ENCODE measurements at places on chromosomes 7 and 10.
A peak's percentile ranks its signal among the peaks of the same experiment; 100 is the strongest.

DNA sequence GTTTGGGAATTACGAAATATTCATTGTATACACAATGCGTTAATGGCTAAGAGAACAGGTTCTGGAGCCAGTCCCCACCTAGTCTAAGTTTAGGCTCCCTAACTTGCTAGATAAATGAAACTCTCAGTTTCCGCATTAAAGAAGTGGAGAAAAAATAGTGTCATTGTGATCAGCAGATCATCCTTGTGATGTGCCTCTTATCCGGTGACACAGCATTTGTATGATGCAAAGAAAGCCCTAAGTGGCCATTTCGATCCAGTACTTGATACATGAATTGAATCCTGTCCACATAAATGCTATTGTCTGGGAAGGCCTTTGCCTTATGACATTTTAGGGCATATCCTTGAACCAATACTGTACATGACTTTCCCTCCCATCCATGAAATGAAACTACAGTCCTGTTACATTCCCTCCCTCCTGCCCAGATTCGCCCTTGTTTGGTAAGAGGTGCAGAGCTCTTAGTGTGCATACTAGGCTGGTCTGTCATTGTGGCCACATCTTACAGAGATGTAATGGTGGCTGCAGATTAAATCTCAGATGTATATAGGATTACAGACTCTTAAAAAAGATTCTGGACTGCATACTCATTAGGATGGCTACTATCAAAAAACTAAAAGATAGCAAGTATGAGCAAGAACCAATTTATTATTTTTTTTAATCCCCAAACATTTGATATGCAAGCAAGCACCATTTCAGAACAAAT lies 80.9 kb downstream of the LRRC4 start:
- no peaks in the 10 kb centered on the region for H3K27me3 ChIP-seq
- no peaks in the 10 kb centered on the region for H3K36me3 ChIP-seq
- no peak overlapping the region for H3K27ac ChIP-seq
- H3K4me3 ChIP-seq = no peak overlapping the region
- no peaks in the 10 kb centered on the region for H3K4me1 ChIP-seq

DNA sequence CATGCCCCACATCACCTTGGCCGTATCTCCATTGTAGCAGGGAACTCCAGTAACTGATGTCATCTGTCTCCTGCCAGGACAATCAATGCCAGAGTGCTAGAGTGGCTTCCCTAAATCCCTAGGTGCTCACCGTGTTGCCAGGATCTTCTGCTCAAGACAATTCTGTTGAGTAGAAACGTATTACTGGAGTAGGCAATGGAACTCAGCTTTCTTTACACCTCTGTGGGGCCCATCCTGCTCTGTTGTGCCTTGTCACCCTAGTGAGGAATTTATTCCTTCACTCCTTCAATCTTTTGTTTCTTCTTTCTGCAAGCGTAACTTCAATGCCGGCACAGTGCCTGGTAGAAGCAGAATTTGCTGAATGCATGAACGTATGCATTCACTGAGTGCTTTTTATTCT lies 305.5 kb upstream of the ZMIZ1 start:
- no peak overlapping the region for H3K4me3 ChIP-seq
- no peaks in the 10 kb centered on the region for H3K4me1 ChIP-seq
- DNase-seq = no peak
- no peaks in the 10 kb centered on the region for H3K36me3 ChIP-seq
- no peak overlapping the region for H3K27ac ChIP-seq

DNA sequence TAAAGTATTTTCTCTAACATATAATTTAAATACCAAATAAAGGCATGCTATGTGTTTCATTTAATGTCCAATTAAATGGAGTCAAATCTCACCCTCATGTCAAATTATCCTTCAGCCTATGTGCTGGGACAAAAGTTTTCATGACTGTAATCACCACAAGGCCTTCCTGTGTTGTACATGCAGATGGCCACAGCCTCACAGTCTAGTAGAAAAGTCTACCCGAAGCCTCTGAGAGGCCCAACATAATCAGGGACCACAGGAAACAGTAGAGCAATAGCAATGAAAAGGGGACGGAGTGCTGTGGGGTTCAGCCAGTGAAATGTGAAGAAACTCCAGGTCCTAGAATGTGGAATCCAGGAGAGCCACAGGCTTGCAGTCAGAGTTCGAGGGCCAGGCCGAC lies 140.2 kb upstream of the KLF6 start:
- H3K36me3 ChIP-seq = no peaks in the 10 kb centered on the region
- H3K27me3 ChIP-seq = no peaks in the 10 kb centered on the region
- H3K4me3 ChIP-seq = no peak overlapping the region

GRCh38 chr7:6175645-6176044 lies 96.8 kb downstream of the CYTH3 start:
- peak; percentile 52 for DNase-seq
- no peaks in the 10 kb centered on the region for H3K27me3 ChIP-seq
- H3K4me1 ChIP-seq = peaks cover 15% of the 10 kb centered on the region
- H3K4me3 ChIP-seq = no peak overlapping the region
- peaks cover 3% of the 10 kb centered on the region for H3K36me3 ChIP-seq

DNA sequence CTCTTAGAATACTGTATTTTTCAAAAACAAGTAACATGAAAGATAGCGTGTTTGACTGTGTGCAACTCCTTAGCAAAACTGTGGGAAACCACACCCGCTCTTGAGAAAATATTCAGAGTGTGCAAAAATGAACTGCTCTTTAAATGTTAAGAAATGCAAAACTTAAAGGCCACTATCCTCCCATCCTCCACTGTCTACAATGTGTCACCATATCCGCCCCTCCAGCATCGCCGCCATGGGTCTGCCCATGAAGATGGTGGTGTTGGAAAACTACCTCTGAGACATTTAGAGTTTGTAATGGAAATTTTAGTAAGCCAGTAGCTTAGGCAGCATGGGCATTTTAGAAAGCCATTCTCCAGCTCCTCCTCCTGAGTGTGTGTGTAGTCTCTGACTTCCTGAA lies 20.1 kb upstream of the NMT2 start:
- no peak overlapping the region for H3K27ac ChIP-seq
- no peaks in the 10 kb centered on the region for H3K27me3 ChIP-seq
- H3K4me1 ChIP-seq = no peaks in the 10 kb centered on the region
- no peak overlapping the region for H3K4me3 ChIP-seq
- DNase-seq = no peak

DNA sequence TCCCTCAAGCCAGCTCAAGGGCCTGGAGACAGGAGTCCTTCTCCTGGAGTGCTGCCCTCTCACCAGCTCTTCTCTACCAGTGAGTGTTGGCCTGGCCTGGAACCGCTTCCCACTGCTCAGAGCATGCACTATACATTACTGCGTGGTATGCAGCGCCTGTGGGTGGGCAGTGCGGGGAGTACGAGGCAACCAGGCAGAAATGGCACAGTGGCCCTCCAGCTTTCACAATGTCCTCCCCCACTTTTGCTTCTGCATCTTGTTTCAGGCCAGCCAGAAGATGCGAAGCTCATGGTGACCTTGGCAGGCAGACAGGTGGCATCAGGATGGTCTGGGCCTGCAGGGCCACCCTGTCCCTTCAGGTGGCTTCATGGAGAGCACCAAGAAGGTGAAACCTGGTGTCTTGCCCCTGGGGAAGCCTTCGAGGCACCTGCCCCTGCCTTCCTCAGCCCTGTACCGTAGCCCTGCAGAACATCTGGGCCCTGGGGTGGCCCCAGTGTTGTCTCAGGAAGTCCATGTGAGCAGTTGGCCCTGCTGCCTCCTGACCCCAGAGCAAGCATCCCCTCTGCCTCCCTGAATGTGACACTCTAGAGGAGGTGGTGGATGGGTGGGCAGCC lies 35.8 kb downstream of the RASGEF1A start:
- no peak overlapping the region for H3K27ac ChIP-seq
- H3K27me3 ChIP-seq = peaks cover 22% of the 10 kb centered on the region
- no peak overlapping the region for H3K4me3 ChIP-seq
- peaks cover 10% of the 10 kb centered on the region for H3K4me1 ChIP-seq
- H3K36me3 ChIP-seq = no peaks in the 10 kb centered on the region

- no peak overlapping the region for H3K4me3 ChIP-seq
- no peak overlapping the region for H3K27ac ChIP-seq
- H3K4me1 ChIP-seq = peaks cover 21% of the 10 kb centered on the region
- no peaks in the 10 kb centered on the region for H3K27me3 ChIP-seq
Measured at GRCh38 chr10:133339708-133340380, 3.1 kb upstream of the CALY start.

GRCh38 chr7:101542527-101543241 lies 86.4 kb downstream of the MYL10 start:
- no peaks in the 10 kb centered on the region for H3K27me3 ChIP-seq
- peak; percentile 63 for DNase-seq
- H3K4me1 ChIP-seq = no peaks in the 10 kb centered on the region
- H3K27ac ChIP-seq = no peak overlapping the region

DNA sequence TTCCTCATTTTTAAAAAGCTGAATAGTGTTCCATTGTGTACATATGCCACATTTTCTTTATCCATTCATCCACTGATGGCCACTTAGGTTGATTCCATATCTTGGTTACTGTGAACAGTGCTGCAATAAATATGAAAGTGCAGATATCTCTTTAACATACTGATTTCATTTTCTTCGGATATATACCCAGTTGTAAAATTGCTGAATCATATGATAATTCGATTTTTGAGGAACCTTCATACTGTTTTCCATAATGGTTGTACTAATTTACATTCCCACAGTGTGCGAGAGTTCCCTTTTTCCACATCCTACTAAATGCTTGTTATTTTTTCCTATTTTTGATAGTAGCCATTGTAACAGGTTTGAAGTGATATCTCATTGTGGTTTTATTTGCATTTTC lies 263.2 kb downstream of the STK31 start:
- H3K4me1 ChIP-seq = no peaks in the 10 kb centered on the region
- no peak overlapping the region for H3K4me3 ChIP-seq
- DNase-seq = no peak
- no peak overlapping the region for H3K27ac ChIP-seq
- H3K36me3 ChIP-seq = no peaks in the 10 kb centered on the region

- no peak for DNase-seq
- no peaks in the 10 kb centered on the region for H3K27me3 ChIP-seq
- H3K4me1 ChIP-seq = no peaks in the 10 kb centered on the region
- H3K4me3 ChIP-seq = no peak overlapping the region
- H3K36me3 ChIP-seq = no peaks in the 10 kb centered on the region
Measured at GRCh38 chr10:45229823-45230222, 85.6 kb downstream of the OR13A1 start.

DNA sequence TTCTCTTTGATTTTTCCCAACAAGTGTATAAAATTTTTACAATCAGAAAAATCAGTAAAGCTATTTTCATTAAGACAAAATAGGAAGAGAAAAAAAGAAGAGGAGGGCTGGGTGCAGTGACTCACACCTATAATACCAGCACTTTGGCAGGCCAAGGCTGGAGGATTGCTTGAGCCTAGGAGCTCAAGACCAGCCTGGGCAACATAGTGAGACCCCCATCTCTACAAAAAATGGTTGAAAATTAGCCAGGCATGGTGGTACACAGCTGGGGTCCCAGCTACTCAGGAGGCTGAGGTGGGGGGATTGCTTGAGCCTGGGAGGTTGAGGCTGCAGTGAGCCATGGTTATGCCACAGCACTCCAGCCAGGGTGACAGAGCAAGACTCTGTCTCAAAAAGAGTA lies 172.3 kb downstream of the AKR1D1 start:
- H3K4me3 ChIP-seq = no peak overlapping the region
- no peaks in the 10 kb centered on the region for H3K4me1 ChIP-seq
- no peaks in the 10 kb centered on the region for H3K36me3 ChIP-seq
- no peaks in the 10 kb centered on the region for H3K27me3 ChIP-seq

All from upper lobe of left lung (tissue), 6 donors.